Renal cortical epithelial cell (primary cell): ENCODE measurements at places on chromosomes 2 and 18. TPM values are rescaled to one million over a fixed set of nuclear protein-coding genes. Genes with fewer than 3 reads are reported as not detected.

The AQP12B gene
- total RNA-seq = not detected in 2 replicates

The CAPN14 gene
- total RNA-seq = 0.20 and 1.6 TPM in 2 replicates

The XDH gene
- 2.0 and 25.9 TPM in 2 replicates for total RNA-seq

The ABCG8 gene
- not detected in 2 replicates for total RNA-seq

The TUBA3E gene
- not detected in 2 replicates for total RNA-seq

The PLEKHH2 gene
- total RNA-seq = 7.8 and 19.1 TPM in 2 replicates

The TMEM169 gene
- total RNA-seq = 4.3 and 11.8 TPM in 2 replicates

The HRH4 gene
- total RNA-seq = 0.05 TPM in 1 of 2 replicates, not detected in the other

The EPHA4 gene
- 7.1 and 15.8 TPM in 2 replicates for total RNA-seq

The CNGA3 gene
- not detected in 2 replicates for total RNA-seq

The FBXO48 gene
- total RNA-seq = 0.17 and 0.75 TPM in 2 replicates

The PLEK gene
- 0.65 TPM in 1 of 2 replicates, not detected in the other for total RNA-seq

DNA sequence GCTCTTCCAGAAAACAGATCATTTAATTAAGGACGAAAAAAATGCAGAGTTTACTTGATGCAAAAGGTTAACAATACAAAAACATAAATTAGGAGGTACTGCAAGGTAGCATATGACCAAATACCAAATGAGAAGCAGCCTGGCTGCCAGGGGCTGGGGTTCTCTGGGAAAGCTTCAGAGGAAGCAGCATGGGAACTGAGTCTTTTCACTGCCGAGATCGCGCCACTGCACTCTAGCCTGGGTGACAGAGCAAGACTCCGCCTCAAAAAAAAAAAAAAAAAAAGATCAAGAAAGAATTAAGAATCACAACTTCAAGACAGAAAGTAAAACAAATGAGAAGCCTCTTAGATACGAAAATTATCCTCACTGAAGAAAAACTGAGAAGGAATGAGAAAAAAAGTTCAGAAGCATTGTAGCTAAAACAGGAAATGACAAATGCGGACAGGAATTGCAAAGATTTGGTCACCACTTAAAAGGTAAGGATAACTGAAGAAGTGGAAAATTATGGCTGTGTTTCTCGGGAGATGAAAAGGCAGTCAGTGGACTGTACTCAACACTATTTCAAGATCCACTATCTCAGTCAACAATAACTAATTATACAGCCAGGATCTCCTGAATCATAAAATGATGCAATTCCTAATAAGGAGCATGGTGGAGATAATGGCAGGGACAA is 4.3 kb downstream of the SEPTIN10 start:
- peak; percentile 69 for DNase-seq

- DNase-seq = no peak
These were observed 22.8 kb upstream of the MYO3B start for GRCh38 chr2:170155022-170155722.

DNA sequence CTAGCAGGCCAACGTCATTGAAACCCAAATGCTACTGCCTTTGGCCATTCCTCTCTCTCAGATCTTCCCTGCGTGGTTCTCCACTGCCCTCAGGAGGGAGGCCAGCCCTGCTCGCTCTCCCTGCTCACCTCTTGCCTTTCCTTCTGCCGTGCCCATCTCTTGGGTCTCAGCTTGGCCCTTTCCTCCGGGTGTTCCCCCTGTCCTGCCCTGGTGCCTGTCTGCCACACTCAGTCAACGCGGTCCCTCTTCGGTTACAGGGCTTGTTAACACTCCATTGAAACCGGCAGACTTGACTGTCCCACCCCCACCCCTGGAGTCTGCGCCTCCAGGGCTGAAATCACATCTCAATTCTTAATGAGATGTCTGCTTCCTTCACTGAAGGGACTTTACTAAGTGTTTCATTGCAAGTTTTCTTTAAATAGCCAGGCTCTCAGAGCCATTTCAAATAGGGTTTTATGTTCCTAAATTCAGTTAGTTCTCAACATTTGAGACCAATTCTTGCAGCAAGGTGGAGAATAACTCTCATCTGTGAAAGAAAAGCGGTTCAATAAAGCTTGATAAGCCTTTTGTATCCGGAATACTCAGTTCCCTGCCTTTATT is 237.6 kb downstream of the DYSF start:
- no peak for DNase-seq

DNA sequence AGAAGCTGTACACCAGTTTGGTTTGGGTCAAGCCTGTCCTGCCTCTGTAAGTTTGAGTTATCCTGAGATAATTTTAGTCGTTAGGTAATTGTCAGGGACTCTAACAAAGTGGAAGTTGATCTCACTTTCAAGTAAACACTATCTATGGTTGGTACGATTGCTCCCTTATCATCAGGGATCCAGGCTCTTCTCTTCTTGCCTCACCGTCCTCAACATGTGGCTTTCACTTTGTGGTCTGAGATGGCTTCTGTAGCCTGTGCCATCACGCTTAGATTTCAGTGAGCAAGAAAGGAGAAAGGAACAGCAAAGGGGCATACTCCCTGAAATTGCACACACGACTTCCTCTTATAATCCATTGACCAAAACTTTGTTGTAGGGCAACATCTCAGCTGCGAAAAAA is 115.6 kb downstream of the CTAGE1 start:
- DNase-seq = no peak

GRCh38 chr2:68428746-68429145 is 38.3 kb downstream of the FBXO48 start:
- no peak for DNase-seq

- no peak for DNase-seq
These were observed 187.2 kb downstream of the LRRTM1 start for GRCh38 chr2:80117401-80117800.

GRCh38 chr2:124838406-124838805 is 813.3 kb downstream of the CNTNAP5 start:
- DNase-seq = no peak

DNA sequence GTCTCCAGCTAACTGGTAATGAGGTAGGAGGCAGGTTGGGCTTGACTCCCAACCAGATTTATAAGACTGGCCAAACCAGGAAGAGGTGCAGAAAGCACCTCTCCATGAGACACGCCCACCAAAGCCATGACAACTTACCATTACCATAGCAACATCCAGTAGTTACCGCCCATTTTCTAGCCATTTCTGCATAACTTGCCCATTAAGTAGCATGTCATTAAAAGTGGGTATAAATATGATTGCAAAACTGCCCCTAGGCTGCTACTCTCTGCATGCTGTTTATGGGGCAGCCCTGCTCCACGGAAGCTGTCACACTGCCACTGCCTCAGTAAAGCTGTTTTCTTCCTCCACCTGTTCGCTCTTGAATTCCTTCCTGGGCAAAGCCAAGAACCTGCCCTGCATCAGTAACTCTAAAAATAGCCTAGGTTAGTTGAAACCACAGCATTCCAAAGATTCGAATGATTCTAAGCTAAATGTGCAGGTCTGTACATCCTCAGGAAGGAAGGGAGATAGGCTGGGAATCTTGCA is 131.9 kb downstream of the ATL2 start:
- peak; percentile 90 for DNase-seq

DNA sequence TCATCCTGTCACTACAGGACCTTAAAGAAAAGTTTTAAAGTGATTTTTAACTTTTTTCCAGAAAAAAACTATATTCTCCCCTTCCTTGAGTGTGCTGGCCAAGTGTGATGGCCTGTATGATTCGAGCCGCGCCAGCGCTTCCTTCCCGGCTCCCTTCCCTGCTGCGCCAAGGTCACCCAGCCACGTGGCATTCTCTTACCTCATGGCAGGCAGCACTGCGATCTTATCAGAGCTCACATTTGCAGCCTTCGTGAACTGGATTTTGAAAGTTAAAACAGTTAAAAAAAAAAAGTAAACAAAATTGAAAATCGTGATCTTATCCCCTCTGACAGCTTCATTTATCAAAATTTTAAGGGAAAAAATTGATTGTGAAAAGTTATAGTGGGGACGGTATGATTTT is 279.8 kb downstream of the PTGR3 start:
- no peak for DNase-seq

DNA sequence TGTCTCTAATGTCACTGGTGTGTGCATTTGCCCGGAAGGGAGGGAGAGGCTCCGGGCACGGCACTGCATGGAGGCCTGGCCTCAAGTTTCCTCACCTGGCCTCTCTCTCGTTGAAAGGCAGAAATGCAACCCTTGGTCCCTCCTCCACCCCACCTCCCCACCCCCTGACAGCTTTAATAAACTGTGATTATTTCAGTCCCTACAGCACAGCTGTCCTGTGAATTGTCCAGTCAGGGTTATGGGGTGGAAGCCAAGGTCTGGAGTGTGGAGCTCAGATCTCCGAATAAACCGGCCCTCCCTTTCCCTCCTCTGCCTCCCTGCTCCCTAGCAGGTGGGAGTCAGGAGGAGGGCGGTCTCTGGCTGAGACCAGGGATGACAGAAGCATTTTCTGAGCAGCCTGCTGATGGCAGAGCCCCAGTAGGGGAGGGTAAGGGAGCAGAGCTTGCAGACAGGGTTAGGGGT is 199.2 kb upstream of the SMAD2 start:
- no peak for DNase-seq

DNA sequence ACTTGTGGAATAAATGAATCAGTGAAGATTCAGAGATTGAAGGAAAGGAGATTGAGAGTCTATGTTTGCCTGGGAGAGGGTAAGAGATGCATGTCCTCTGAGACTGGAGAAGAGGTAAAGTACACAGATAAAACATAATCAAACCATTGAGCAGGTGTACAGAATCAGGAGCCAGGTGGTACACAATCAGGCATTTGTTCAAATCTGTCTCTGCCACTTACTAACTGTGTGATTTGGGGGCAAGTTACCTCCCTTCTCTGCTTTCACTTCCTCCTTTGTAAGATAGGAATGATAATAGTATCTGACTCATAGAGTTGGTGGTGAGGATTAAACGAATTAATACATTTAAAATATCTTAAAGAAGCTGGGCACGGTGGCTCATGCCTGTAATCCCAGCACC is 94.0 kb downstream of the CDK15 start:
- DNase-seq = no peak

GRCh38 chr2:10179422-10179821 is 56.9 kb downstream of the RRM2 start:
- no peak for DNase-seq

DNA sequence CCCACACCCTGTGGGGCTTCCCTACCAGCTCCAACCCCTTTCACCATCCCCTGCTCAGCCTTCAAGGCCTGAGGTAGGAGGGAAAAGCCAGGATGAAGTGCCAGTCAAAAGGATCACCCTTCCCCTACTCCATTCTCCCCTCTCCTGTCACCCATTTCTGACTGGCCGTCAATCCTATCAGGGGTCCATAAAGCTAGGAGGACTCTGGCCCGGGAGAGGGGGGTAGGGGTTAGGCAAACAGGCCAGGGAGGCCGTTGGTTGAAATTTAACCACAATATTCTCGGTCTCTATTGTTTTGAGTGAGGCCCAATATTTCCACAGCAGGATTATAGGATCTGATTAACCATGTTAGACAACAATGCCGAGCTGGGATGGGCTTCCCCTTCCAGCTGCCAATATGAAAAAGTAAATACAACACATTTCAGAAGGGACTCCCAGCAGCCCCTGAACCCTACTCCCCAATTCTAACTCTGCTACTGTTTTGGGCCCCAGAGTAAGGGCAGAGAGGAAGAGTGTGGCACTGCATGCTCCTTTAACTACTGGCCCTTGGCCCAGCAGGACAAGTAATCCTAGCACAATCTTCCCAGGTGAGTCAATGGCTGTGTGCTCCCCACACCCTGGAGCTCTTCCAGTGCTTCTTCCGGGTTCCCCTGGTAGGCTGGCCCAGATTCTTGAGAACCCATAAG is 10.6 kb upstream of the IHH start:
- peak; percentile 33 for DNase-seq

DNA sequence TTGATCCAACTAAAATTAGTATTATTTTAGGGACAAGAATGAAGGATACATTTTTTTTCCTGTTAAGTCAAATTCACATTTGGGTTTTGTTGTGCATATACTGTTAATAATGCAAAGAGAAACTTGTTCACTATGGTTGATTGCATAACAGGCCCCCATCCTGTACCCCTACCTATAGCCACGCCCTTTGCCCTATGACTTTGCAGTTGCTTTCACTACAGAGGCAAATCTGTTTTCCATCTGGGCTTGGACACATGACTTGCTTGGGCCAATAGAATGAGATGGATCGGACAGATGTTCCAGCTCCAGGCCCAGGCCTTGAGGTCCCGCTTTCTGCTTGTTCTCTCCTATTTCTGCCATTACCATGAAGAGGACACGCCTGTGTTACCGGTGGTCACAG is 278.5 kb upstream of the HNRNPA3 start:
- DNase-seq = no peak

- DNase-seq = no peak
These were observed 2.5 kb downstream of the ADD2 start for GRCh38 chr2:70765507-70765906.

DNA sequence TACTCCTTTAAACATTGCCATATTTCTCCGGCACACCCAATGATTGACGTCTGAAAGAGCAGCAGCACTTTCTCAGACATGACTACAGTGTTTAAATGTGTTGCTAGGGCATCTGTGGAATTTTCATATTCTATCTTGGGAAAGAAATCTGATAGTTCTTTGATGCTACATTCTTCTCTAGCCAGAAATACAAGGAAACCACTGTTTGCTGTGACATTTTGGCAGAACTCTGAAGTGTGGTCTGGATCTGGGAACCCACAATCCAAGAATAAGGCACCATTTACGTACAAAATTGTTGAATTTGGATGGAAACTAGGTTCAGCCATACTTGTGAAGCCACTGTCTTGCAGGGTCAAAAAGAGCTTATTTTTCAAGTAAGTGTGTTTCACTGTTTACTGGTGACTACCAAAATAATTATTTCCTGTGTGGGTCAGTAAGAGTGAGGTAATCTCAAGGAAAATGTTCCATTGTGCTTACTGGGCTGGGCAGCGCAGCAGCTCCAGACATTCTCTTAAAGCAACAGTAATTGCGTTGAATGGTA is 21.3 kb upstream of the CD28 start:
- DNase-seq = peak; percentile 83

DNA sequence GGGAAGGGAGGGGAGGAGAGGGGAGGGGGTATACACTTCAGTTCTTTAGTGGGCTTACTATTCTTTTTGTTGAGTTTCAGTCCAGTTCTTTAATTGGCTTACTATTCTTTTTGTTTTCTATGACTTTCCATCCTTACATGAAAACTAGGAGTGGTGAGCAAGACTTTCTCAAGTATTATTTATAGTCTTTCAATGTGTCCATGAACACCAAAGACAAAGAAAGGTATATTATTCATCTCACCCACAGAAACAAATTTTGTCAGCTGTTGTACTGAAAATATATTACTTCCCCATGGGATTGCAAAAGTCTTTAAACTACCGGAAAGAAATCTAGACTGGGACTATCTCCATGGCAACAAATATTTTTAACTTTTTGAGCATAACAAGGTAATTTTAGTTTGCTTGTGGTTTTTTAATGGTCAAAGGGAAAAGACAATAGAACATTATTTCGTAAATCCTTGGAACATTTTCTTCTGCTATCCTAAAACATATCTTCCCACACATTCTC is 17.6 kb downstream of the ADAM17 start:
- peak; percentile 80 for DNase-seq

GRCh38 chr2:233185330-233185729 is 66.1 kb upstream of the ATG16L1 start:
- DNase-seq = no peak

GRCh38 chr2:85064927-85065577 is 68.1 kb upstream of the TCF7L1 start:
- DNase-seq = no peak
